Renal cortical epithelial cell (primary cell): ENCODE measurements at places on chromosomes 3 and 15. TPM values are rescaled to one million over a fixed set of nuclear protein-coding genes. Genes with fewer than 3 reads are reported as not detected.

Gene CPN2
- total RNA-seq, result 0.05 TPM in 1 of 2 replicates, not detected in the other

Gene BFSP2
- total RNA-seq, result not detected in 2 replicates

Gene EFCAB12
- 0.50 TPM in 1 of 2 replicates, not detected in the other for total RNA-seq

Gene EBLN2
- total RNA-seq, result 3.6 and 5.7 TPM in 2 replicates

Gene GUCA1C
- total RNA-seq, result 1.4 and 3.9 TPM in 2 replicates

Gene MESP2
- not detected in 2 replicates for total RNA-seq

Gene SLC51A
- total RNA-seq, result not detected in 2 replicates

Gene TUBGCP5
- 21.5 and 21.9 TPM in 2 replicates for total RNA-seq

Gene SERPINI2
- total RNA-seq, result not detected in 2 replicates

Gene TMEM108
- 0.25 TPM in 1 of 2 replicates, not detected in the other for total RNA-seq

Gene ALDH1A2
- 23.1 and 26.8 TPM in 2 replicates for total RNA-seq

Gene TMEM202
- not detected in 2 replicates for total RNA-seq

Gene ITPR1
- 7.8 and 30.0 TPM in 2 replicates for total RNA-seq

Gene EPHA3
- total RNA-seq, result 0.17 and 0.45 TPM in 2 replicates
